ENCODE measurements at places on chromosomes 5 and 9. TPM values are rescaled to one million over a fixed set of nuclear protein-coding genes. Genes with fewer than 3 reads are reported as not detected.

DNA sequence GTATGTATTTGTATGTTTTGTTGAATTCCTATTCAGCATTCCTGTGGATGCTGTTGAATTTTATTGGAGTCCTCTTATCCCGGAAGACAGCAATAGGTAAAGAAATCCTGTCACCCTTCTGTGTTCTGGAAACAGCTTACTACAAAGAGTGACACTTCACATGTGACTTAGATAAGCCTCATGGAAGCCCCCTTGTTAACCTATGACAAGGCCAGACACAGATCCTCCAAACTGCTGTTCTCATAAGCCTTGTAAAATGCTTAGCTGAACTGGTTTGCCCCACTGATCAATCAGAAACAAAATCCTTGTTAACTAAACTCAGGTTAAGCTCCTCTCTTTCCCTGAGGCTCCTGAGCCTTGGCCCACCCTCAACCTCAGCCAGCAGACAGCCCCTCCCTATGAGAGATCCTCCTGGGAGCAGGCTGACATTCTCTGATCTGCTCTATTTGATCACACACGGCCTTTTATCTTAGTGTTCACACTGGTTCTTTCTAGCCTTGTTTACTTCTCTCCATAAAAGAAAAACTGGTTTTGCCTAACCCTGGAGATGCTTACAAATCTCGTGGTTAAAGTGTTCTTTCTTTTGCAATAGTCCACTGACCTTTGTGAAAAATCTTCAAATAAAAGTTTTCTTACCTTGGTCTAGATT lies 29.4 kb upstream of the ATP6V1G1 start:
- DNase-seq, result no peak

- no peak for DNase-seq
Observed at GRCh38 chr9:129958796-129959195, 84.2 kb downstream of the FNBP1 start.

GRCh38 chr9:136824496-136825225 lies 16.9 kb downstream of the RABL6 start:
- DNase-seq, result no peak

- DNase-seq, result peak; percentile 11
Observed at GRCh38 chr5:76521240-76521758, 101.9 kb downstream of the F2RL2 start.

GRCh38 chr5:83095957-83096539 lies 18.7 kb downstream of the XRCC4 start:
- no peak for DNase-seq

GRCh38 chr5:94746731-94747124 lies 128.3 kb downstream of the SLF1 start:
- no peak for DNase-seq

DNA sequence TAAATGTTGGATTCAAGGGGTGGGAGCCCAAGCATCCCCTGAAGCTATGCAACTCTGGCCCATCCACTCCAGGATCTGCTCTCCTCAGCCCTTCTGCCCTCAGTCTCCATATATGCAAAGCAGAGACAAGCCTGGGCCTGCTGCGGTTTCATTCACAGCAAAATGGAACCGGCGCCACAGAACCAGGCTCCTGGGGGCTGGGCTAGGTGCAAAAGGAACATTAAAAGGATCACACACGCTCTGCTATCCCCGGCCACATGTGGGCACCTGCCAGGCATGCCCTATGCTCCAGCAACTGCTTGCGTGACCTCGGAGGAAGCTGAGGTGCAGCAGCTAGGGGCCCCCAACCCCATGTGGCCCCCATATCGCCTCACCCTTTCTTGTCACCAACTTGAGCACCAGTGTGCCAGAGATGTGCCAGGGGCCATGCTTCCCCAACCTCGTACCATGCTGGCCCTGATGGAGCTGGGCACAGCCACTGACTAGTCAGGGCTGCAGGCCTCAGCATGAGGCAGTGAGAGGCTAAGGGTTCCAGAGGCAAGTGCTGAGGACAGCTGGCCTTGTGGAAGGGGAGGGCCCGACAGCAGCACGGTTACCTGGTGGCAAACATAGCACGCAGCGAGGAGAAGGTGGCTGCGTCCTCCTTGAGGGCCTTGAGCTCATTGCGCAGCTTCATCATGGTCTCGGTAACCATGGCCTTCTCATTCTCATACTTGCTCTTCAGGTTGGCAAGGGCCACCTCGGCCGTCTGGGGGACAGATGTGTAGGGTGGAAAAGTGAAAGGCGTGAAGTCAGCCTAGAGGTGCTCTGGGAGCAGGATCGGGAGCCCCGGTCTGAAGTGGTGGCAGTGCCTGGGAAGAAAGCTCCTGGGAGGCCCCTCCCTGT lies 47.2 kb downstream of the BICD2 start:
- DNase-seq, result no peak

DNA sequence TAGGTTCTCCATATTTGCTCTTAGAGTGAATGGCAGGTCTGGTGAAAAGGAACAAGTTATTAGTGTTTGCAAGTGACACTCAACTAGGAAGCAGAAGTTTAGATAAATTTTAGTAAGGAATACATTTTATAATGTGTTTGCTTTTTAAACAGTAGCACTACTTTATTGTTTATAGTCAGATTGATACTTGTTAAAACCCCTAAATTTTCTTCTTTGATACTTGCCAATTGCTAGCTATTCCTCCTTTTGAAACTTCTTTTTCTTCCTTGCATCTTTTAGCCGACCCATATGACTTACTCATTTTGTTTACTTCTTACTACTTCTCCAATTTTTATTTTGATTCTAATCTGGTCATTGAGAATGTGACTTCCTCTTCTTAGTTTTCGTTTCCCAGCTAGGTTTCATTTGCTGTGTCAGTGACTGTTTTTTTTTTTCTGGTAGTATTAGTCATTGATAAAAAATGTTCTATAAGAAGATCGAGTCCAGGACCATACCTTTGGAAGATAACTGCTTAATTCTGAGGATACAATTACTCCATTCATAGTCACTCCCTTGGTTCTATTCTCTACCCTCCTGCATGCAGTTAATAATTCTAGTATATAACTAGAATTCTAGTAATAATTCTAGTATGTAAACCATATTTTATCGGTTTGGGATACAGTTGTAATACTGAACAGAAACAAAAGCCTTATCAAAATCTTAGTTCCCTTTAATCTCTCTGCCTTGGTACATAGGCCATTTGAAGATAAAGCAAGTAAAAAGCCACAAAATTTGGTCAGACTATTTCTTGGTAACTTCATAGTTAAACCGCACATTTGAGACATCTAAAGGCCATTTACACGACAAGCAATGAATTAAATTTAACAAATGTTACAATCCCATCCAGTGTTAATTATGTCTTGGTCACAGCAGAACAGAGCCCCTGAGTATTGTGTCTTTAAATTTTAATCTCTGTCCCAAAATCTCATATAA lies 2.8 kb upstream of the RICTOR start:
- no peak for DNase-seq

Gene PTBP3
- 120 TPM for total RNA-seq

Gene PTPRD
- total RNA-seq, result not detected
